Kidney capillary endothelial cell (primary cell): ENCODE measurements at places on chromosomes 4 and X.

GRCh38 chrX:124217304-124218251 is 114.9 kb upstream of the TEX13D start:
- peak; percentile 63 for DNase-seq

DNA sequence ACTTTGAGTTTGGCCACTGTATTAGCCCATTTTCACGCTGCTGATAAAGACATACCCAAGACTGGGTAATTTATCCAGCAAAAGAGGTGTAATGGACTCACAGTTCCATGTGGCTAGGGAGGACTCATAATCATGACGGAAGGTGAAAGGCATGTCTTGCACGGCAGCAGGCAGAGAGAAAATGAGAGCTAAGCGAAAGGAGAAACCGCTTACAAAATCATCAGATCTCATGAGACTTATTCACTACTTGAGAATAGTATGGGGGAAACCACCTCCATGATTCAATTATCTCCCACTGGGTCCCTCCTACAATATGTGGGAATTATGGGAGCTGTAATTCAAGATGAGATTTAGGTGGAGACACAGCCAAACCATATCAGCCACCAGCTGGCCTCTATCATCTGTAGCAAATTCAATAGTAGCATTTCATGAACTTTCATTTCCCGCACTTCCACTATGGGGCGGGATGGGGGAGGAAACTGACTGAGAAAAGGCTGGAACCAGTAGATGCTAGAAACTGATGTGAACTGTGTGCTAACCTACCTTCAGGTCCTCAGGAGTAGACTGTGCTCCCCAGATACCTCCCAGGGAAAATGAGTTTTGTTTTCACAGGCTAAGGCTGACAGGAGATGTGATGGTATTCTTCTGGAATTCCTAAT is 35.3 kb upstream of the LGI2 start:
- DNase-seq = no peak

- DNase-seq = peak; percentile 4
Observed at GRCh38 chr4:37537484-37537883, 148.7 kb downstream of the RELL1 start.

DNA sequence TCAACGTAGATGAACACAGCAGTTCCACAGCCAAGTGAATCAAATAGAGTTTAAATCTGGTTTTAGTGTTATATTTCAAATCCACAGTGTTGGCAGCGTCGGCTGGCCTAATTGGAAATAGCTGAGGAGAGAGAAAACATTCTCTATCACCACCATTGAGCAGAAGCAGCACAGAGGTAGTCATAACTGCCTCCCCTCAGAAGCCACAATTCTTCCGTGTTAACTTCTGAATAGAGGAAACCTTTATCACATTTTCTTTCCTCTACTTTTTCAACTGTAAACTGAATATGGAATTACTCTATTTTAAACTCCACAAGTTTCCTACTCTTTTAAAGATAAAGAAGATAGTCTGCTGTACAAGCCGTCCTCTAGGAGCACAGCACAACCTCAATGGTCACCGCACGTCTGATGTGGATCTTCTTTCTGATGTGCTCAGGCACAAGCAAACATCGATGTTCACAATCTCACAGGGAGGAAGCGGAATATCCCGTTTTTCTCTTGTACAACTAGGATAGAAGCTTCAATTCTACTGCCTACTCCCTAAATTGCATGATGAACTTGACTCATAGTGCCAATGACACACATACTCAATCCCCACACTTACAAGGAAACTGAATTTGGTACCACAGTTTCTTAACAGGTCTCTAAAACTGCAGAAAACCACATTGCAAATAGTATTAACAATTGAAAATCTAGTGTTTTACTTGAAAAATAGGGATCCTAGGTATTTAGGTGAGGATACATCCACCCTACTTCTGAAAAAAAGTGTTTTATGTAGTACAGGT is 217.8 kb upstream of the ETNPPL start:
- DNase-seq = no peak

- no peak for DNase-seq
Observed at GRCh38 chrX:32448320-32448719, 763.0 kb downstream of the DMD start.

- DNase-seq = no peak
Observed at GRCh38 chr4:152097371-152097770, 336.6 kb upstream of the GATB start.

DNA sequence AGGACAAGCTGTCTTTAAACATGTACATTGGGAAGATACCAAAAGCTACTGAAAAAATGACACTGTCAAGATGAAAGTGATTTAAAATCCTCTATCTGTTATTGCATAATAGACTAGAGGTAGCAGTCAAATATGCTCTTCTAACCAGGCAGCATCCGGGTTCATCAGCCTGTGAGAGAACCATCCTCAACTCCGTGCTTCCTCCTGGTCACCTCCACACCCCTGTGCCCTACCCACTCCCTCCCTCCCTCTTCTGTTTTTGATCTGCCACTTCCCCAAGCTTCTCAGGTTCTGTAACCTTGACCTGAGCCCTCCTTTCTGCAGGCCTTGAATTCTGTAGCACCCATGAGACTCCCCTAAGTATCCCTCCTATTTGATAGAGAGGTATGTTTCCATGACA is 5.9 kb downstream of the NOX1 start:
- DNase-seq = no peak

- no peak for DNase-seq
Observed at GRCh38 chr4:86031927-86032326, 327.9 kb downstream of the MAPK10 start.

- DNase-seq = no peak
Observed at GRCh38 chr4:5988086-5988845, 30.0 kb downstream of the C4orf50 start.

DNA sequence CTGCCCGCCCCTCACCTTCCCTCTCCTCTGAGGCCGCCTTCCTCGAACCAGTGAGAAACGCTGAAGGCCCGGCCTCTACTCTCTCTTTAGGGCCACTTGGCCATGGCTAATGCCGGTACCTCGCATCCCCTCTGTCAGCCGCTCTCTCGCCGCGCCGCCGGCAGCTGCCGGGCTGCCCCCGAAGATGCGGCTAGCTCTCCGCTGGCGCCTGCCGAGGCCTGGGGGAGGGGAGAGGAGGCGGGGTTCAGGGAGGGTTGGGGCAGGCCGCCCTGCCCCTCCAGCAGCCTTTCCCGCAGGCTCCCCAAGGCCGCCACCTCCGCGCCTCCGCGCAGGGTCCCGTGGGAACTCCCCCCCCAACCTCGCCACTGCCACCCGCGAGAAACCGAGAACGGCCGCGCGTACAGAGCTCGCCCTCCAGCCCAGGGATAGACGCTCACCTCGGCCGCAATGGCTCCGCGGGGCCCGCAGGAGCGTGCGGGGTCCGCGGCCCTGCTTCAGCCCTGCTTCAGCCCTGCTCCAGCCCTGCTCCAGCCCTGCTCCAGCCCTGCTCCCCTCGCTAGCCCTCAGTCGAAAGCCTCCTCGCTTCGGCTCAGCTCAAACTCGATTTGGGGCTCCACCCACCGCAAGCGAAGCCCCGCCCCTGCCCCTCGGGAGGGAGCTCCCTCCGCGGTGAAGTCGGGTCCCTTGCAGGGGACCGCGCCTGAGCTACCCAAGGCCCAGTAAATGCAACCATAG is at the start of gene HUWE1:
Gene HUWE1, minus strand, starts transcription at position 569 of the 735 bp plus-strand sequence. CDS start 32,612 bp downstream, outside the sequence.
- DNase-seq = peak; percentile 38

- no peak for DNase-seq
Observed at GRCh38 chr4:170887396-170887795, 797.6 kb upstream of the AADAT start.

DNA sequence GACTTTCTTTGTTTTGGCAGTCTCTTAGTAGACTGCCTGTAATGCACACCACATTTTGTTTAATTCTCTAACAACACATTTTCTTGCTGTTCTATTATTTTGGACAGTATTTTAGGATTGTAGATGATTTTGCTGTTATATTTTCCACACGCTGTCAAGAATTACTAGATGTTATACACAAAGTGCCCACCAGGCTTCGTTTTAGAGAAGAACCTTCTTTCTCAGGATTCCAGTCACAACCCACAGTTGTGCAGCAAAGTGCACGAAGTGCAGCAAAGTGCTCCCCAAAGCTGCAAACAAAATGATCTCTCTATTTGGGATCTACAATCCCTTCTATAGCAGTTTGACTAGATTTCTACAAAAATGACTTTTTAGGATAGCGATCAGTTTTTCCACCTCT is 2.4 kb downstream of the ZNF141 start:
- DNase-seq = no peak

GRCh38 chrX:7330556-7330955 is 182.6 kb upstream of the PUDP start:
- DNase-seq = no peak
